ENCODE measurements at places on chromosomes 7 and 10.
A peak's percentile ranks its signal among the peaks of the same experiment; 100 is the strongest.

DNA sequence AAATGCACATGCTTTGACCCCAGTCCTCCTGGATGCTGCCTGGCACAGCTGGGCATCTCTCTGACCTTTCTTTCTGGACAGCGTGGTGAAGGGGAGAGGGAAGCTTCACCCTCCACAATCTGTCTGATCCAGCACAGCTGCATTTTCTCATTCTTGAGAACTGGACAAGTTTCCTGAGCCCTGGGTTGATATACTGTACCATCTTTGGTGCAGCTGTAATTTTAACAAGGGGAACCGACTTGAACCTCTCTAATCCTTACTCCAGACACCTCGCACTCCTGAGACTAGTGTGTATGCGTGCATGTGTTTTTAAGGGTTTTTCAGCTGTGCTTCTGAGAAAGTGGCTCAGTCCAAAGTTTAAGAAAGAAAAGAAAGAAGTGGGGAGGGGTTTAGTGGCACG lies 655.7 kb downstream of the INHBA start:
- no peak for DNase-seq

GRCh38 chr7:116293139-116293538 lies 82.8 kb downstream of the TES start:
- no peak for DNase-seq

DNA sequence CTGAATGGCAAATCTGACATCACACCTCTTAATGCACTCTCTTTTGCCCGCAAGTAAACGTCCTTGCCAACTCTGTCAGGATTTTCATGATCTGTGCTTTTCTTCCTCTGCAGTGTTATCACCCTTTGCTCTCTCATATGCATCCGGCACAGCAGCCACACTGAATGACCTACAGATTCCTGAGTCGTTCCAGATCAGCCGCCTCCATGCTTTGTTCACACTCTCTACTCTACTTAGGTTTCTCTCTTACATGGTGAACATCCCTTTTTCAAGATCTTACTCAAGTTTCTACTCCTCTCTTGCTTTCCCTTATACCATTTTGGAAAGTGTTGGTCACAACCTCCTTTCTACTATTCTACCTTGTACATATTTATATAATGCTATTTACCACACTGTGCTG lies 127.7 kb upstream of the AOAH start:
- peak; percentile 49 for DNase-seq

GRCh38 chr10:62826273-62826672 lies 10.1 kb upstream of the EGR2 start:
- DNase-seq: no peak

- no peak for DNase-seq
These were observed 49.2 kb downstream of the LGI1 start for GRCh38 chr10:93806903-93807302.

DNA sequence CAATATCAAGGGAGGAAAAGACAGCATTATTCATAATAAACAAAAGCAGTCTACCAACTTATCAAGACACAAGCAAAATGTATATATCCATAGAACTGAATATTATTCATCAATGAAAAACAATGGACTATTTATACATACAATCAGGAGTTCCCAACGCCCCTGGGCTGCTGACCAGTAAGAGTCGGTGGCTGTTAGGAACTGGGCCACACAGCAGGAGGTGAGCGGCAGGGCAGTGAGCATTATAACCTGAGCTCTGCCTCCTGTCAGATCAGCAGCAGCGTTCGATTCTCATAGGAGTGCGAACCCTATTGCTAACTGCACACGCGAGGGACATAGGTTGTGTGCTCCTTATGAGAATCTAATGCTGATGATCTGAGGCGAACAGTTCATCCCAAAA lies 71.7 kb upstream of the GPR22 start:
- DNase-seq: no peak

- DNase-seq: peak; percentile 67
These were observed 13.5 kb downstream of the SFMBT2 start for GRCh38 chr10:7397049-7398035.

- no peak for DNase-seq
These were observed 22.8 kb downstream of the CYP17A1 start for GRCh38 chr10:102814453-102814871.

- no peak for DNase-seq
These were observed 39.4 kb downstream of the SEMA3A start for GRCh38 chr7:84154991-84155781.

DNA sequence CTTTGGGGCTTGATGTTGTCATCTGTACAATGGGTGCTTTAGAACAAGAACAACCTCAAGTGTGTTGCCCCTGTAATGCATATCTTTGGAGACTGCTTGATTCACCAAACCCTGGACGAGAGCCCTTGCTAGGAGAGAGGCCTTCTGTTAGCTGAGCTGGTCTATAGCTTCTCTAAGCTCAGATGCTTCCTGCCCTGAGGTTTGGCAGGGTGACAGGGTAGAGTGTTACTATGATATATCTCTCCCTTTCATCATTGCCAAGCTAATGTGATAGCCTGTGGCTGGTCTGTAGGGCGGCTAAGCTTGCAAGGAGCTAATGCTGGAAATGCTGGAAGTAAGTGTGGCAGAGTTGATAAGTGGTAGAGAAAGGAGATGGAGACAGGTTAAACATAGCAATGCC lies 364.1 kb downstream of the RPS24 start:
- DNase-seq: no peak

Data from activated CD4-positive, alpha-beta T cell treated with anti-CD3 and anti-CD28 coated beads, Interleukin-10, Interleukin-2, amounts not matched to agents 100 ng/mL and 50 ng/mL, durations not matched to agents 16 hours and 8 hours (primary cell).